ENCODE measurements at places on chromosomes 6 and 20.

GRCh38 chr20:60888771-60889170 lies 363.3 kb upstream of the CDH4 start:
- no peak for DNase-seq

- no peak for DNase-seq
Observed at GRCh38 chr6:68826501-68826900, 191.4 kb downstream of the ADGRB3 start.

GRCh38 chr6:12151433-12151820 lies 138.7 kb upstream of the EDN1 start:
- no peak for DNase-seq

DNA sequence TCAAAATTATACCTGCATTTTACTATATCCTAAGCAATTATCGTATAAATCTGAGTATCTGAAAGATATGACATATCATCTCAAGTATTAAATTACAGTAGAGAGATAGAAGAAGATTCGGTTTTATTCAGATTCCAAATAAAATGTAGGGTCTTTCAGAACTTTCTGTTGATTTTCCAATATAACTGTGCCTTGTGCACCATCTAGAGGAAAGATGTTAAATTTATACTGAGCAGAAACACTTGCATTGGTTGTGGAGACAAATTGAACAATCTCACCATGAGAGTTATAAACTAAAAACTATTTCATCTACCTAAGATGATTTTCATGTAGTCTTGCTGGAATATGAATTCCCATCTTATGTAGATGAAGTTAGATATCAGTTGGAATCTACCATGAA lies 26.8 kb upstream of the HSF2 start:
- no peak for DNase-seq

DNA sequence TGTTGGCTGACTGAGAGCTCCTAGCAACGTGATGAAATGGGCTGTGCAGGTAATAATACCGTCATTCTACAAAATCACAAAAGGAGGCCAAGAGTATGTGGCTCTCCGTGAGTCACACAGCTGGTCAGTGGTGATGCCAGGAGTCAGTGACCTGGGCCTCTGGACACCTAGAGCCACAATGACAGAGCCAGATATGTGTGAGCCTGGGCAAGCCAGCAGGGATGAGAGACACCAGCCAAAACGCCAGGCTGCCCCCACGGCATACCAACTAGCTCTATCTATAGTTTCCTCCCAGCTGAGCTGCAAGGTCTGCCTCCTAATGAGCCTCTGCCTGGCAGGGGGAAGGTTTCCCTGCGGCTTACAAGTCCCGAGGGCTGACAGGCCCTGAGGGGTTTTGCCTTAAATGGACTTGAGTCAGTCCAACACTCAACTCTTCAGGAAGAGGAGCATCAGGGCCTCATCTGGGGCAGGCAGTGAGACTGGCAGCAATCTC lies 70.0 kb downstream of the CPNE5 start:
- no peak for DNase-seq

- no peak for DNase-seq
Observed at GRCh38 chr6:168815229-168815628, 374.2 kb downstream of the SMOC2 start.

DNA sequence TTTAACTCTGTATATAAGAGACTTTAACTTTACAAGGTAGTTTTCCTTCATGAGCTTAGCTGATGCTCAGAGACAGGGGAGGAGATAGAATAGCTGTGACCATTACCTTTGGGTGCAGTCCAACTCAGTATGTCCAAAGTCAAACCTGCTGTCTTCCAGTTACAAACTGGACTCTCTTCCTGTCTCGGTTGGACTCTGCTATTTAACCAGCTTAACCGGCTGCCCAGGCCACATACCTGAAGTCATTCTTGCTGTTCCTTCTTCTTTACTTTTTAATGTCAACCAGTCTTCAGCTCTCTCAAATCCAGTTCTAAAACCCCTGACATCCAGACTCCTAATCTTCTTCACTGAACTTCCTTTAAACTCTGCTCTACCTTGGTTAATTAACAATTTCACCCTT lies 138.3 kb upstream of the TSHZ2 start:
- no peak for DNase-seq

- DNase-seq: peak; percentile 89
Observed at GRCh38 chr6:26270903-26271667, 93.9 kb upstream of the BTN3A2 start.

DNA sequence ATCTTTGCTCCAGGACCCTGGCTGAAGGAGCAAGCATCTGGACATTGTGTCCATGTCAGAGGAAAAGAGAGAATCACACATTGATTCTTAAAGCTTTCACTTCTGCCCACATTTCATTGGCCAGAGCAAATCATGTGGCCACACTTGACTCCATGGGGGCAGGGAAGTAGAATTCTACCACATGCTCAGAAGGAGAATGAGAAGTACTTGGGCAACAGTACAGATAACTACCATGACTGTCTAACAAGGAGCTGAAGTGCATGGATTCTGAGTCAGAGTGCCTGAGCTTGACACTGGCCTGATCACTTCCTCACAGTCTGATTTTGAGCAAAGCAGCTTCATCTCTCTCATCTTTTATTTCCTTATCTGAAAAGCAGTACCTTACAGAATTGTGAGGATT lies 38.6 kb downstream of the GHRH start:
- no peak for DNase-seq

DNA sequence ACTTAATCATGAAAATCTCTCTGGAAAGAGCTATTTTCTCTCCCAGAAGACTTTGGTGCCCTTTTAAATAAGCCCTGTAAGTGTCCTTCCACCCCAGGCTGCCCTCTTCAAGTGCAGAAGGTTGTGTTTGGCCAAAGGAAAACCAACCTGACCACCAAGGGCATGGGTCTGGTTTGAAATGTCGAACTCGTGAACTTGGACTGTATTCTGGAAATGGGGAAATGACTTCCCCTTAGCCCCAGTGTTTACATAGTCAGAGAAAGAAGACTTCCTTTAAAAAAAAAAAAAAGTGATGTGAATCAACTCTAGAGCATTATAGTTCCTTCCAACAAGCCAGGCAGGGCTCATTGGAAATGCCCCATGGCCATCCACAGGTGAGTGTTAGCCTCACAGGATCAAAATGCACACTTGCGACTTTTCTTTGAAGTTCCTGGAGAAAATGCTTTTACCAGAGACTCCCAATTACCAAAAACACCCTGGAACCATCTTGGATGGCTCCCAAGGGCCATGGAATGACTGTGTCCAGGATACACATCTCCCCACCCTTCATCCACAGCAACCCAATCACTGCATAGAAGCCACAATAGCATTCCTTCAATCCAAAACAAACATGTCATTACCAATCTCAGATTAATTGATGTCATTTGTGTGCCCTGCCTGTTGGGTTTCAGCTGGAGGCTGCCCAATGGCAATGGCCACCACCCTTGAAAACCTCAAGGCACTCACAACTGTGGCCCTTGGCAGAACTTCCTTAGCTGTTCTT lies 133.8 kb downstream of the CLIC5 start:
- no peak for DNase-seq

- DNase-seq: no peak
Observed at GRCh38 chr20:32820698-32821377, 1.1 kb downstream of the MAPRE1 start.

DNA sequence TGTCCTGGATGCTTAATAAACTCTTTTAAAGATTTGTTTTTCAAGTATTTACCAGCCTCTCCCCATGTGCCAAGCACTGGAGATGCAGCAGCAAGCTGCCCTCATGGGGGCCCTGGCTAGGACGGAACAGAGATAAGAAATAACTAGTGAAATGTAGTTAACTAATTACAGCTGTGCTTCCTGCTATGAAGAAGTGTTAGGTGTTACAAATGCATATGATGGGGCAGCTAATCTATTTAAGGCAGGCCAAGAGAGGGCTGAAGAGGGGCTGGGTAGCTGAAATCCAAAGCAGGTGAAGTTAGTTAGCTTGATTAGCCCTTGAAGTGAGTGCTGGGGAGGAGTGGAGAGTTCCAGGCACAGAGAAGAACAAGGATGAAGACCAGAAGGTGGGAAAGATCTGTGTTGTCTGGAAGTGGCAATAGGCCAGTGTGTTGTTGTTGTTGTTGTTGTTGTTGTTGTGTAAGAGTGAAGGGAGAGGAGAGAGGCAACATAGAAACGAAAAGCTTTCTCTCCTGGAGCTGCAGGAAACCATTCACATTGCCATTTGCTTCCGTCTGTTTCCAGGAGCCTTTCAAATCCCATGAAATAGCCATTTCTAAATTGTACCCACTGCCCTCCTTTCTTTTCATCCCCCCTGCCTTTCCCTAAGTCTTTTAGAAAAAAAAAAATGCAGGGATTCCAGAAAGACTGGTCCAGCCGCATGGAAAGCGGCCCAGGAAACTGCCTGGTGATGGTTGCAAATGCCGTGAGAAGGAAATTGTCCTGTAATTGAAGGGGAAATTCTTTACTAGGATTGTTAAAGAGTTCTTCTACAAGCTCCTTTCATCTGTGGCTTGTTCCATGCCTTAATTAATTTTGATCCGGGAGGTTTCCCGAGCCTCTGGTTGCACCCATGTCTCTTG lies 119.6 kb downstream of the TFAP2C start:
- DNase-seq: no peak

GRCh38 chr20:3237958-3238615 lies 903 bp downstream of the SLC4A11 start:
- no peak for DNase-seq

DNA sequence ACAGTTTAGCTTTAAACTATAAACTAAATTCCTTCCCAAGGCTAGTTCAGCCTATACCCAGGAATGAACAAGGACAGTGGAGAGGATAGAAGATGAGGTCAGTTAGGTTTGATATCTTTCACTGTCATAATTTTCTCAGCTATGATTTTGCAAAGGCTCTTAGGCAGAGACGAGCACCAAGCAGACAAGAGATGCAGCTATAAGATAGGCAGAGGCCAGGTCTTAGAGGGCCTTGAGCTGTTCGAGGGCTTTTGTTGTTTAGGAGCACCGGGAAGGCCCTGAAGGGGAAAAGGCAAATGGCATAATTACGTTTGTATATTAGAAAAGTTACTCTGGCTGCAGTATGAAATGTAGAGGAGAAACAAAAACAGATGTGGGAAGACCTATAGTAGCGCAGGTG lies 59.8 kb downstream of the DOP1A start:
- DNase-seq: no peak

Measured in naive thymus-derived CD4-positive, alpha-beta T cell (primary cell).